Placental epithelial cell (primary cell): ENCODE measurements at places on chromosomes 3 and 15. TPM values are rescaled to one million over a fixed set of nuclear protein-coding genes. Genes with fewer than 3 reads are reported as not detected.

The CRYGS gene
- 1.3 and 1.6 TPM in 2 replicates for total RNA-seq

The MAGEL2 gene
- total RNA-seq: 0.11 and 0.39 TPM in 2 replicates

The TM4SF4 gene
- total RNA-seq: not detected in 2 replicates

The ARPP21 gene
- under 0.01 and 0.22 TPM in 2 replicates for total RNA-seq

The CLEC3B gene
- total RNA-seq: 1.4 TPM in 1 of 2 replicates, not detected in the other

The IL12A gene
- total RNA-seq: under 0.01 TPM in 1 of 2 replicates, not detected in the other

The ZPLD1 gene
- total RNA-seq: not detected in 2 replicates

The TPRG1 gene
- total RNA-seq: 0.43 and 2.0 TPM in 2 replicates

The MST1R gene
- 0.79 and 2.1 TPM in 2 replicates for total RNA-seq

The TNFSF10 gene
- not detected in 2 replicates for total RNA-seq

The XCR1 gene
- total RNA-seq: under 0.01 TPM in 1 of 2 replicates, not detected in the other

The AHSG gene
- total RNA-seq: not detected in 2 replicates

The AGTR1 gene
- total RNA-seq: 0.79 and 29.2 TPM in 2 replicates

The GPR15 gene
- not detected in 2 replicates for total RNA-seq

The SLITRK3 gene
- under 0.01 TPM in 1 of 2 replicates, not detected in the other for total RNA-seq

The GATA2 gene
- total RNA-seq: 9.4 and 19.5 TPM in 2 replicates

The LRRC2 gene
- 0.11 TPM in 1 of 2 replicates, not detected in the other for total RNA-seq

The CCDC13 gene
- 0.11 and 0.79 TPM in 2 replicates for total RNA-seq

The FANCD2OS gene
- not detected in 2 replicates for total RNA-seq

The ARPP19 gene
- total RNA-seq: 74.2 and 116 TPM in 2 replicates

The LRRN1 gene
- 0.79 and 0.87 TPM in 2 replicates for total RNA-seq
